ENCODE measurements at places on chromosomes 2 and 18.

DNA sequence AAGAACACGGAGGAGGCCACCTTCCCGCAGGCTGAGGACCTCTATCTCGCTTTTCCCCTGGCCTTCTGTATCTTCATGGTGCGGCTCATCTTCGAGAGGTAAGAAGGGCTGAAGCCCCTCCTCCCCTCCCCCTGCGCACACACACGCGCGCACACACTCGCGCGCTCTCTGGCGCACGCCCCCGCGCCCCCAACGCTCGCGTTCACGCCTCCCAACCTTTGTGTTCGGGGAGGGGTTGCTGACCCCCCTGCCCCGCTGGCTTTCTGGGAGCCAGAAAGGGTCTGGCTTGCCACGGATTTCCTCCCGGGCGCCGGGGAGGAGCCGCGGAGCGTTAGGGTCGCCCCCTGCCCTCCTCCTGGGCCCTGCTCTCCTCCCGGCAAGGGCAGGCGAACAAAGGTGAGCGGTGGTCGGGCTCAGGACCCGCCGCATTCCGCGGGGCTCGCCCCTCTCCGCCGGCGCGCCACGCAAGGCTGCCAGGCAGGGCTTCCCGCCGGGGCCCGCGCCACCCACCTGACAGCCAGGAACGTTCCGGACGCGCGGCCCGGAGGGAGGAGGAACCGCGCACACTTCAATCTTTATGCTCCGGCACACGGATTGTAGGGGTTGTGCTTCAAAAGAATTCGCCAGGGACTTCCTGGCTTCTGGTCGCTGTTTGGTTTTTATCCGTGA, 583 bp downstream of the CERS6 start:
- no peak for DNase-seq

GRCh38 chr2:55175254-55176093, 56.6 kb downstream of the CLHC1 start:
- DNase-seq: no peak

GRCh38 chr2:114350186-114350725, 92.2 kb upstream of the DPP10 start:
- DNase-seq: no peak

- DNase-seq: no peak
Observed at GRCh38 chr2:20113986-20114938, 62.8 kb upstream of the LAPTM4A start.

- DNase-seq: no peak
Observed at GRCh38 chr2:4012197-4012596, 308.8 kb downstream of the DCDC2C start.

DNA sequence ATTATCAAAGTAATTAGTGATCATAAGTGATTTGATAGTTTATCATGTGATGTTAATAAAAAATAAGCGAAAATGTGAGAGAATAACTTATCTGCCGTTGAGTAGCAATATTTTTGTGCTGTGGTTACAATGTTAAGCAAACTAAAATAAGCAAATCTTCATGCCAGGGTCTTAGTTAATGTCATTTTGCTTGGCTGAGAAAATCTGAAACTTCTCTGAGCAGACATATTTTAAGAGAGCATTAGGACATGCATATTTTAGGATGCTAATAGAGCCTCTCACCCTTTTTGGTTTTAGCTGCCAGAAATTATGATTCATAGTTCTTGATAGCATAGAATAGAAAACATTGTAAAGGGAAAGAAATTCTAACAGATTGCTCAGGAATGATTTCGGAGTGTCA, 233.5 kb upstream of the ZEB2 start:
- no peak for DNase-seq

DNA sequence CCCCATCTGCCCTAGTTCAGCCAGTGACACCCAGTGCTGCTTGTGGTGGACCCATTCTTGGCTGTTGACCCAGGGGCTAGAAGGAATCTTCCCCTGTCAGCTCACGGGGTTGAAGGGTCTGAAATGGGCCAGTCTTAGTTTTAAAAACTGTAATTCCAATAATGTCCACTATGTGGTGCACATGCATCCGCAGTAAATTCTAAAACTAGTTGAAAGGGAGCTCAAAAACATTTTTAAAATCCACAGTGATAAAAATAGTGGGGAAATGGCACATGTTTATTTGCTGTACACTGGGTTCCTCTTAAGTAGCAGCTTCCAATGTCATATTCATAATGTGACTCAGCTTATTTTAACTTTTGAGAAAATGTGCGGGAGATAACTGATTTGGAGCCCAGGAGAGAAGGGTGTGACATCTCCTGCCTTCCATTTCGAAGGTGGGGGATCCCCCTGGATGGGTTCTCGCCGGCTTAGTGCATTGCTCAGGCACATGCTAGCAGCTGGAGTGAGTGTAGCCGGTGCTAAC, 32.8 kb downstream of the GRHL1 start:
- DNase-seq: no peak

GRCh38 chr18:76144844-76145243, 350.2 kb downstream of the ZNF516 start:
- DNase-seq: no peak

- no peak for DNase-seq
Observed at GRCh38 chr2:158702740-158703139, 92.4 kb upstream of the DAPL1 start.

- no peak for DNase-seq
Observed at GRCh38 chr18:7157760-7158159, 40.2 kb upstream of the LAMA1 start.

- DNase-seq: no peak
Observed at GRCh38 chr18:48775372-48776155, 175.2 kb downstream of the SMAD7 start.

DNA sequence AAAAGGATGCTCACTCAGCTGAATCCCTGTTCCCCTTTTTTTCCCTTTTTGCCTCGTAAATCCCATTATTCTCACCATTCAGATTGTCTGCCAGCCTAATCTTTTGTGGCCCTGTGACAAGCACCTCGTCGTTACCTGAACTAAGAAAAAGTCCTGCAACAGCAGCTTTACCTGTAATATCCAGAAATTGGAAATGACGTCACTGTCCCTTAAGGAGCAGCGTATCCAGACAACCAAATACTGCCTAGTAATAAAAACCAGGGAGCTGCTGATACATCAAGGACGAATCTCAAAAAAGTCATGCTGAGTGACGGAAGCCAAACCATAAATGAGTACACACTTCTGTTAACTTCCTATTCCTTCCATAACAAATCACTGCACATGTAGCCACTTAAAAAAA, 694.9 kb downstream of the GALR1 start:
- DNase-seq: no peak

GRCh38 chr2:227701556-227701955, 16.3 kb downstream of the SLC19A3 start:
- no peak for DNase-seq

- no peak for DNase-seq
Observed at GRCh38 chr2:55302241-55302640, 33.2 kb upstream of the MTIF2 start.

DNA sequence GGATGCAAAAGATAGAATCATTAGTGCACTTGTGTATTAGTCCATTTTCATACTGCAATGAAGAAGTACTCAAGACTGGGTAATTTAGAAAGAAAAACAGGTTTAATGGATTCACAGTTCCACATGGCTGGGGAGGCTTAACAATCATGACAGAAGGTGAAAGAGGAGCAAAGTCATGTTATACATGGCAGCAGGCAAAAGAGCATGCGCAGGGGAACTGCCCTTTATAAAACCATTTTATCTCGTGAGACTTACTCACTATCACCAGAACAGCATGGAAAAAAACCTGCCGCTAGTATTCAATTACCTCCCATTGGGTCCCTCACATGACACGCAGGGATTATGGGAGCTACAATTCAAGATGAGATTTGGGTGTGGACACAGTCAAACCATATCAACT, 129.4 kb downstream of the SCG2 start:
- no peak for DNase-seq

GRCh38 chr18:68418881-68419280, 296.0 kb downstream of the TMX3 start:
- no peak for DNase-seq

DNA sequence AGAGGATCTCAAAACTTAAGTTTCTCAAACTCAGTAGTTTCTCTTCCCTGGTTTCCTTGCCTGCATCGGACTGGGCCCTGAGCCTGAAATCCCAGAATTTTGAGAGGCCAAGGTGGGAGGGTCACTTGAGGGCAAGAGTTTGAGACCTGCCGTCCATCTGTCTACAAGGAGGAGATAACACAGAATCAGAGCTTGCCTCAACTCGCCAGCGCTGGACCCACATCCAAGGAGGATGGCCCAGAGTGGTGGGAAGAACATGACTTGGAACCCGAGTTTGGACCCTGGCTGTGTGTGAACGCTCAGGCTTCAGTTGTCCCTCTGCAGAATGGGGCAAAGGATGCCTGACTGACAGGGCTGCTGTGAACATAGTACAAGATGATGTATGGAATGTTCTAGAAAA, 80.1 kb downstream of the MCFD2 start:
- DNase-seq: no peak

DNA sequence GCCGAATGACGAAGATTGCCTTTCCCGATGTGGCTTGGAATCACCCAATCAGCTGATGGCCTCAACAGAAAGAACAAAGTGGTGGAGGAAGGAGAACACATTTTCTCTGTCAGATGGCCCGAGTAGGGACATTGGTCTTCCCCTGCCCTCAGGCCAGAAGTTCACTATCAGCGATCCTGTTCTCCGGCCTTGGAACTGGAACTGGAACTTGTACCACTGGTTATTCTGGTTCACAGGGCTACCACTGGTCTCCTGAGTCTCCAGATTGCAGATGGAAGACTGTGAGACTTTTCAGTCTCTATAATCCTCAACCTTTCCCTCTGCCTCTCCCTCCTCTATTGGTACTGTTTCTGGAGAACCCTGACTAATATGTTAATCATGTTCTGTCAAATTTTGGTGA, 180.4 kb downstream of the ANKRD30B start:
- DNase-seq: no peak

- DNase-seq: peak; percentile 19
Observed at GRCh38 chr18:79964330-79965118, at the start of gene HSBP1L1. Gene HSBP1L1, plus strand, starts transcription at chr18:79964643. Its CDS starts 93 bp downstream, at chr18:79964736.

All from cortex of kidney (tissue), 1 donor.